ENCODE measurements at places on chromosomes 13 and 19.

- DNase-seq = peak; percentile 97
These were observed 19.3 kb upstream of the ZNF888 start for GRCh38 chr19:52942386-52943133.

DNA sequence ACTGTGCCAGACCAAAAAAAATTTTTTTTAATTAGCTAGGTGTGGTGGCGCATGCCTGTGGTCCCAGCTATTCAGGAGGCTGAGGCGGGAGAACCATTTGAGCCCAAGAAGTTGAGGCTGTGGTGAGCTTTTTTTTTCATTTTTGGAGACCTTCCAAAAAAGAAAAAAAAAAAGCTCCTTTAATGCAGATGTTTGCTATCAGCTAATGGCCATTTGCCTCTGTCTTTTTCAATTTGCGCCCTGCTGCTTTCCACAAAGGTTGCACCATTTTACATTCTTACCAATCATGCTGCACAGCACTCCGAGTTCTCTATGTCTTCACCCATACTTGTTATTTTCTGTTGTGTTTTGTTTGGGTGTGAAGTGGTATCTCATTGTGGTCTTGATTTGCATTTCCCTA, 15.6 kb upstream of the SMARCA4 start:
- DNase-seq = no peak

DNA sequence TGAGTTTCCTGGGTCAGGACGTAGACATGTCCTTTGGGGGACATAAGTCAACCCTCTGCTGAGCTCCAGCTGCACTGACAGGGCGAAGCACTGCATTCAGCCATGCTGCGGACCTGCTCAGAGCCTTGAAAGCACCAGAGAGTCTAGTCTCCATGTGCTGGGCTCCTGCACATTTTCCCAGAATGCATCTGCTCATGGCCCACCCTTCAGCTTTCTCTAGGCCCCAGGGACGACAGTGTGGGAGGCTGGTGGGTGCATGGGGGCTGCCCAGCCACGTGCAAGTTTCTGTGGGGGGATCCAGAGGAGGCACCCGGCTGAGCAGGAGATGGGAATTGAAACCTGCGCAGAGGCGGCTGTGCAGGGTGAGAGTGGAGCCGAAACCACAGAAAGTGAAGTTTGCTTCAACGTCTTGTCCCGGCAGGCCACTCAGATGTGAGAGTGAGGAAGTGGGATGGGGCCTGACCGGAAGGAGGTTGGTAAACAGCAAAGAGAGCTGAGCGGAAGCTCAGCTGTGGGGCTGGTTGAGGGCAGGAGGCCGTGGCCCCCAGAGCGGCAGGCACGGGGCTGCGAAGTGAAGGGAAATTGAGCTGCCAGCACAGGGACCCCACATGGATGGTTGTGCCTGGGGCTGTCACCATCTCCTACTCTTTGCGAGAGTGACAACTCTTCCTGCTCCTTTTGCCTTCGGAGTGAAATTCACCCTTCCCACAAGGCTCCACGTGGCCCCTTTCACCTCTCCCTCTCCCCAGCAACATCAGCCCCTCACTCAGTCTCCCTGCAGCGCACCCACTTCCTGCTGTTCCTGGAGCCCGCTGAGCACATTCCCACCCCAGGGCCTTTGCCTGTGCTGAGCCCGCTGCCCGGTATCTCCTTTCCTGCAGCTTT, 11.8 kb downstream of the PGLS start:
- DNase-seq = peak; percentile 89

GRCh38 chr13:49367640-49368422, 76.0 kb downstream of the CAB39L start:
- DNase-seq = no peak

DNA sequence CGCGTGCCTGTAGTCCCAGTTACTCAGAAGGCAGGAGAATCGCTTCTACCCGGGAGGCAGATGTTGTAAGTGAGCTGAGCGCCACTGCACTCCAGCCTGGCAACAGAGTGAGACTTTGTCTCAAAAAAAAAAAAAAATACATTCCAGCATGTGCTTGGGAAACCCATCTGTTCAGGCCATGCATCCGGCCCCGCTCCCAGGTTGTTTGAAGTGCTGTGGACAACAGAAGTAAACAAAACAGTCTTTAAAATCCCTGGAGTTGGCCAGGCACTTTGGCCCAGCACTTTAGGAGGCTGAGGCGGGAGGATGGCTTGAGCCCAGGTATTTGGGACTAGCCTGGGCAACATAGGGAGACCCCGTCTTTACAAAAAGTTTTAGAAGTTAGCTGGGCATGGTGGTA, 3.2 kb upstream of the PTPRS start:
- no peak for DNase-seq

GRCh38 chr19:5139583-5140325, 170.8 kb downstream of the KDM4B start:
- DNase-seq = no peak

DNA sequence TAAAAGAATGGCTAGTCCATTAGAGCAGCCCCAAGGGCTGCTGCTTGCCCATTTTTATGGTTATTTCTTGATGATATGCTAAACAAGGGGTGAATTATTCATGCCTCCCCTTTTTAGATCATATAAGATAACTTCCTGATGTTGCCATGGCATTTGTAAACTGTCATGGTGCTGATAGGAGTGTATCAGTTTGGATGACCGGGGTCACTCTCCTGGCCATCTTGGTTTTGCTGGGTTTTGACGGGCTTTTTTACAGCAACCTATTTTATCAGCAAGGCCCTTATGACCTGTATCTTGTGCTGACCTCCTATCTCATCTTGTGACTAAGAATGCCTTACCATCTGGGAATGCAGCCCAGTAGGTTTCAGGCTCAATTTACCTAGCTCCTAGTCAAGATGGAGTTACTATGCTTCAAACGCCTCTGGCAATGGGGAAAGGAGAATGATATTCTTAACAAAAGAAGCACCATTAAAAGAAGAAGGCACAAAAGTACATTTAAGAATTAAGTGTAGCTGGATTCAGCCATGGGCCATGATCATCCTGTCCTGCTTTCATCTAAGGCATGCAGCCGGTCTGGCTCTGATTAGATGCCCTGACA, 1156.0 kb downstream of the PCDH9 start:
- DNase-seq = no peak

GRCh38 chr19:1653300-1653628, 849 bp upstream of the TCF3 start:
- no peak for DNase-seq
